ENCODE measurements at places on chromosomes 7 and 10. TPM values are rescaled to one million over a fixed set of nuclear protein-coding genes. Genes with fewer than 3 reads are reported as not detected.

DNA sequence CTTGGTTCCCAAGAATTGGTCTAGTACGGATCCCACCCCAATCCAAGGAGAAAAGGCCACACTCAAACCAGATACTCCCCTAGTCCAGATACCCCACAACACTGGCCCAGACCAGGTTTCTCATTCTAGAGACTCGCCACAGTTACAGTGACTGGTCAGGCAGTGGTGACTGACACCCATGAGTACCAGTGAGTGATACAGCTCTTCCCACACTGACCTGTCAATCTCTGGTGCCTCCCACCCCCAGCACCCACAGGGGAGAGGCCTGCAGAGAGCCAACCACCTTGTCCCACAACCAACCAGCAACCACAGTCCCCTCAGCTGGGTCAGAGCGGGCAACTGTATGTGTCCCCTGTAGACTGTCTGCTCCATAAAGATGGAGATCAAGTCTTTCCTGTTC lies 152.8 kb downstream of the NEURL1 start:
- H3K4me1 ChIP-seq, result no peaks in the 10 kb centered on the region
- H3K36me3 ChIP-seq, result no peaks in the 10 kb centered on the region
- no peak for DNase-seq
- no peak overlapping the region for H3K4me3 ChIP-seq

Gene RBP3
- total RNA-seq, result not detected

Gene EBF3
- not detected for total RNA-seq

DNA sequence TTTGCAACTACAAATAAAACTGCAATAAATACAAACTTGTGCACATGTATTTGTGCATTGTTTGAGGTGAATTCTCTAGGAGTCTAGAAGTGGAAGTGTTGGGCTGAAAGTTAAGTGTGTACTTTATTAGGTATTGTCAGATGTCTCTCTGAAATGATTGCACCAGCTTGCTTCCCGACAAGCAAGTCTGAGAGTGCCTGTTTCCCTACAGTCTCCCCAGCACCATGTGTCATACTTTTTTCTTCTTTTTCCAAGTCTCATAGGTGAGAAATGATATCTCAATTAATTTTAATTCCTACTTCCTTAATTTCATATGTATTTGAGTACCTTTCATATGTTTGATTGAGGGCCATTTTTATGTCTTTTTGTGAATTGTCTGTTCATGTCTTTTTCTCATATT lies 336.2 kb downstream of the PAXIP1 start:
- DNase-seq, result no peak
- H3K27me3 ChIP-seq, result no peaks in the 10 kb centered on the region
- no peak overlapping the region for H3K4me3 ChIP-seq
- no peaks in the 10 kb centered on the region for H3K4me1 ChIP-seq

DNA sequence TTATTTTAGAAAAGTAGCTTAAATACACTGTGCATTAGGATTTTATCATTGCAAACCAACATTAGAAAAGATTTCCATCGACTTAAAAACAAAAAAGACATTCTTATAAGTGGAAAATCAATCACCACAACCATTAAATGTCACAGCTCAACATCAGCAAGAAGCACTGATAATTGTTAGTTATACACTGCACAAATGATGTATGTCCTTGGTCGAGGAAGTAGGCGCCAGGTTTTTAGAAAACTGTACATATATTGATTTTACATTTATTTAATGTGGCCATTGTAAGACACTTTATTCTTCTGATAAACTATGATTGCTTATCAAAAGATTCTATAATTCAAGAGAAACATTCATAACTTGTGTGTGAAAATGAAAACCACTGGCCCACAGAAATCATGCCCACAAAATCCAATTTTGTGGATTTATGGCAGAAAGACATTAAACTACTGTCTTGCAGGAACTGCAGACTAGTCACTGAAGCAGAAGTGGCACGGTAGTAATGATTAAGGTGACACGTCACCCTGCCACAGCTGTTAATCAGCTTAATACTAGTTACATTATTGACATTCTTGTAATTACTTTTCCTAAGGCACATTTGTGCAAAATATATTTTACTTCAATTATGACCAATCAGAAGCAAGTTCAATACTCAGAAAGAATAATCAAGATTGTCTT lies 79.4 kb downstream of the VPS41 start:
- no peaks in the 10 kb centered on the region for H3K27me3 ChIP-seq
- H3K36me3 ChIP-seq, result peaks cover 23% of the 10 kb centered on the region
- H3K27ac ChIP-seq, result no peak overlapping the region
- DNase-seq, result no peak
- no peak overlapping the region for H3K4me3 ChIP-seq

DNA sequence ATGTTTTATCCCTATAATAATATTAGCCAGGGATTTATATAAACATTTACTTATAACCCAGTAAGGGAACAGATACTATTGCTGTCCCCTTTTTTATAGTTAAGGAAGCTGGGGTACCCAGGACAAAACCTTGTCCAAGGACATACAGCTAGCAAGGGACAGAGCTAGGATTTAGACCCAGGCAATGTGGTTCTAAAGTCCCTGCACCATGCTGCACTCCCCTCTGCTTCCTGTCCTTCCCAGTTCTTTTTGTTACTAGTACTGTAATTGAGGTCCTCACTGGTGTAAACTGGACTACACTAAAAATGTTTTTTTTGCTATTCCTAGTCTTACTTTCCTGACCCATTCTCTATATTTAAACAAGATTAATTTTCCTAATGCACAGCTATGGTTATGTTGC lies 16.6 kb downstream of the KLHDC10 start:
- H3K36me3 ChIP-seq, result peaks cover 6% of the 10 kb centered on the region
- H3K27ac ChIP-seq, result no peak overlapping the region
- peaks cover 24% of the 10 kb centered on the region for H3K4me1 ChIP-seq
- H3K4me3 ChIP-seq, result no peak overlapping the region

Gene VPS37D
- 0.39 TPM for total RNA-seq

Gene MARVELD1
- 1.8 TPM for total RNA-seq

GRCh38 chr10:21524526-21525366 lies 736 bp downstream of the SKIDA1 start:
- peak overlapping the region; percentile 87 for H3K27ac ChIP-seq
- H3K4me1 ChIP-seq, result peaks cover 31% of the 10 kb centered on the region
- peaks cover 24% of the 10 kb centered on the region for H3K27me3 ChIP-seq
- no peak for DNase-seq
- no peaks in the 10 kb centered on the region for H3K36me3 ChIP-seq

Data from activated CD4-positive, alpha-beta T cell treated with anti-CD3 and anti-CD28 coated beads for 36 hours (primary cell).